Activated CD4-positive, alpha-beta T cell treated with anti-CD3 and anti-CD28 coated beads, Interleukin-2, amount 10 ng/mL, durations not matched to agents 7 days and 5 days (primary cell): ENCODE measurements at places on chromosomes 3 and 15. TPM values are rescaled to one million over a fixed set of nuclear protein-coding genes. Genes with fewer than 3 reads are reported as not detected.
A peak's percentile ranks its signal among the peaks of the same experiment; 100 is the strongest.

DNA sequence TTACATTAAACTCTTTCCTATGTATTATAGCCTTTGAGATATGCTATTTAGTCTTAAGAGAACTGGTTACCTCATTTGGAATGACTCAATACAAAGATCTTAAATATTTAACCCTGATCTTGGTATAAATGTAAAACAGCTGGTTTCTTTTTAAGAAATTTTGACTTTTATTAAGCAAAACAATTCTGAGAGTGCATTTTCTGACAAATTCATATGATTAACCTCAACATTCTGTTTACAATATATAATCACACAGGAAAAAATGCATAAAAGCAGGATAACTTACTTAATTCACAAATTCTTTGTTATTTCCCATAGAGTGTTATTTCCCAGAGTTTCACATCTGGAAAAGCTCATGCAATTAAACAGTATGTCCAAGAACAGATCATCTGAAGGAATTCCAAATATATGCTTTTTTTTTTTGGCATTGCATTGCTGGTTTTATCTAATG, 400.4 kb upstream of the THBS1 start:
- no peak for DNase-seq

DNA sequence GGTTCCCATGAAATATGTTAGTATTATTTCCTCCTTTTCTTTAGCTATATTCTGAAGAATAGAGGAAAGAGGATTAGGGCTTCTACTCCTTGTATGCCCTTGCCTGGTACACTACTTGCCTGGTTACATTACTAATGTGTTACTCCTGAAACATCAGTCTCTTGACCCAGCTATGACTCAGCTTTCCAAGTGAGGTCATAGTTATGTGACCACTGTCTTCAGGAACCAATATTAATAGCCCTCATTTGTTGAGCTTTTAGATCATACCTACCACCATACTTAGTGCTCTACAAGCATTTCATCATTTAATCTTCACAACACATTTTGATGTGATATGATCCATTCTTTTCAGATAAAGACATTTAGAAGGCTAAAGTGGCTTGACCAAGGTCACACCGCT, 60.3 kb downstream of the CMSS1 start:
- DNase-seq, result no peak

DNA sequence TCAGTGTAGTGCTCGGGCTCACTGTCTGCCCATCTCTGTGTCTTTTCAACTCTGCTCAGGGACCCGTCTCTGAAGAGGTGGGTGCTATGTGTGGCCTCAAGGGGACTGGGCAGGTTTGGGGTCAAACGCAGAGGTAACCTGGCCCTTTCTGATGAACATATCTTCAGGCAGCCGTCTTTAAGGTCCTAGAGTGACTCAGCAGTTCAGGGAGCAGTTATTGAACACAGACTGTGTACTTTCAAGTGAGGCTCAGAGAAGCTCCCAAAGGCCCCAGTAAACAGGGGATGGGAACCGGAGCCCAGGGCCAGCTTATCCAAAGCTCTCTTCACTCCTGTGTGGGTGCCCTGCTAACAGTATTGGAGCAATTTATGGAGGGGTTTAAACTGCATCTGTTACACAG, 73.1 kb downstream of the WDR76 start:
- no peak for DNase-seq

GRCh38 chr15:83106994-83107840, at the start of gene TM6SF1:
Gene TM6SF1 (plus strand): TSS chr15:83107645. CDS start chr15:83107681, 36 bp downstream.
- DNase-seq, result peak; percentile 30

DNA sequence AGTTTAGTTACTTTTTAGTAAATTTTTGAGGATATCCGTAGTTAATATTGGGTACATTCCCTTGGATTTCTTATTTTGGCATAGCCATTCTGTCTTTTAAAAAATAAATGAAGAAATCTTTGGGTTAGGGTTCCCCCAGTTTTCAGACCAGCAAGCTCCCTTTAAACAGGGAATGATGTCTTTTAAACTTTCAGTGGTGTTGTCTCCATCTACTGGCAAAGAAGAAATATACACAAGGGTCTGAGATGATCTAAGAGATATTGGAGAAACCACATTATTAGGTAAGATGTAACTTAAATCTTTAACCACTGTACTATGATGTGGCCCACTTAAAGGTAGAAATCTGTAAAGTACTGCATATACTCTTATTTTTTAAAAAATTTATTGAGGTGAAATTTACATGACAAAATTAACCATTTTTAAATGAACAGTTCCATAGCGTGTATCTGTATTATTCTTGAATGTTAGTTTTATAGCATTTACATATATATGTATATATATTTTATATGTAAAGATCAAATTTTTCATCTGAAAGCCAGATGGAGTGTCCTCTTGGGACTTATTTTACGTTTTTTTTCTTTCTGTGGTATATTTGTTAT, 35.1 kb upstream of the EIF3J start:
- DNase-seq, result no peak

DNA sequence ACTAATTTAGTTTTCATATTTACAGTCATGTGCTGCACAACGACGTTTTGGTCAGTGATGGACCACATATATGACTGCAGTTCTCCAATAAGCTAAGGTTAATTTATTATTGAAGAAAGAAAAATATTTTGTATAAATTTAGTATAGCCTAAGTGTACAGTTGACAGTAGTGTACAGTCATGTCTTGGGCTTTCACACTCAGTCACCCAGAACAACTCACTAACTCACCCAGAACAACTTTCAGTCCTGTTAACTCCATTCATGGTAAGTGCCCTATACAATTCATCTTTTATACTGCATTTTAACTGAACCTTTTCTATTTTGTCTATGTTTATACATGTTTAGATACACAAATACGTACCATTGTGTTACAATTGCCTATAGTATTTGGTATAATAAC, 3.8 kb upstream of the GABRR3 start:
- no peak for DNase-seq

GRCh38 chr3:194137506-194138474, 1.8 kb downstream of the HES1 start:
- DNase-seq, result peak; percentile 51

DNA sequence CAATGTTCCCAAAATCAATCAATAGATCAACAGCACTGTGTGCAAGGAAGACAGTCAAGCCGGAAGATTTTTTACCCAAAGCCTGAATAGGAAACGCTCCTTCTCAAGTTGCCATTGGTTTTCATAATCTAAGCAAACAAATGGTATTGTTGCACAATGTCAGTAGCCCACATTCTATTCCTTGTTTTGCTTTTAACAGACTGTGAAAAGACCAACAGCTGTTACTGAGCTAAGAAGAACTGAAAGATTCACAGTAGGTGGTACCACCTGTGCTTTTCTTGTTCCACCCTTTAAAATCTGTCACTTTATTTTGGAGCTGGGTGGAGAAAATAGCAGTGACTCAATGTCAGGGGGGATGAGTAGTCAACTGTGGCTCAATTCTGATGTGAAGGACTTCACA, 357.5 kb upstream of the CADM2 start:
- no peak for DNase-seq

- no peak for DNase-seq
Measured at GRCh38 chr3:132912416-132912753, 125.8 kb upstream of the TMEM108 start.

GRCh38 chr3:136960838-136961836, 3.4 kb downstream of the IL20RB start:
- DNase-seq, result no peak

DNA sequence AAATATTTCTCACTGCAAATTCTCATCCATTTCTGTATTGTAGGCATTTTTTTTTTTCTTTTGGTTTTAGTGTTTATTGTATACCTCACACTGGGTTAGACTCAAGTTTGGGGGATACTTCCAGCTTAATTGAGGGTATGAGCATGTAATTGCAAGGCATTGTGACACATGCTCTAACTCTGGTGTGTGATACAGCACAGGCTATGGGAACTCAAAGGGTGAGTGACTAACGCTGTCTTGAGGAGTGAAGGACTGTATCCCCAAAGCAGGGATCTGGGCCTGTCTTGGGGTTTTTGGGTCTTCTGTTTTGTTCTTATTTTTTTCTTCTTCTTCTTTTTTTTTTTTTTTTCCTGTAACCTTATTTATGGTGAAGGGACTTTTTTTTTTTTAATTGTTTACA, 26.9 kb downstream of the MAP2K1 start:
- DNase-seq, result no peak

- no peak for DNase-seq
Measured at GRCh38 chr3:24145981-24146822, 201.1 kb downstream of the NR1D2 start.

- no peak for DNase-seq
Measured at GRCh38 chr3:190690246-190690645, 172.2 kb downstream of the GMNC start.

GRCh38 chr15:88344786-88345185, 88.2 kb upstream of the NTRK3 start:
- no peak for DNase-seq

DNA sequence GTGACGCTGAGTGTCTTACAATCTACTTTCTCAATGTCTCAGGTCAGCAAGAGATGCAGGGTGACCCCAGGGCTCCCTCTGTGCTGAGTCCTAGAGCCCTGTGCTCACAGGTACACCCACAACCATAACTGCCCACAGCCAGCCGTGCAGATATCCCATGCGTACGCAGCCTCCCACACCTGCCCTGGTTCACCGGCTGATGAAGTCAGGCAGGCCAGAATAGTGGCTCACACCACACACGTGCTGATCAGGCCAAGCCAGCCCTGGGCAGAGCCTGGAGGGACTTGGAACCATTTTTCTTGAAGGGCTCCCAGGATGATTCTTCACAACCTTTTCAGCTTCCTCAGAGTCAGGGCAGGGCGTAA, 63.6 kb upstream of the RPL32 start:
- no peak for DNase-seq

GRCh38 chr3:29282427-29283230, 1.8 kb downstream of the RBMS3 start:
- DNase-seq, result no peak

GRCh38 chr3:12334786-12335185, 45.9 kb downstream of the PPARG start:
- no peak for DNase-seq

Gene C3orf49
- not detected for total RNA-seq

Gene DUOXA2
- total RNA-seq, result not detected

Gene KLHL40
- total RNA-seq, result not detected

Gene VWA5B2
- not detected for total RNA-seq

Gene POLQ
- total RNA-seq, result 32.1 TPM

Gene OR4F15
- total RNA-seq, result not detected

Gene FANCD2OS
- not detected for total RNA-seq

Gene OGG1
- 47.9 TPM for total RNA-seq

Gene TMEM212
- not detected for total RNA-seq

Gene ERICH6
- total RNA-seq, result 0.81 TPM
